ENCODE measurements at places on chromosomes 4 and X.

DNA sequence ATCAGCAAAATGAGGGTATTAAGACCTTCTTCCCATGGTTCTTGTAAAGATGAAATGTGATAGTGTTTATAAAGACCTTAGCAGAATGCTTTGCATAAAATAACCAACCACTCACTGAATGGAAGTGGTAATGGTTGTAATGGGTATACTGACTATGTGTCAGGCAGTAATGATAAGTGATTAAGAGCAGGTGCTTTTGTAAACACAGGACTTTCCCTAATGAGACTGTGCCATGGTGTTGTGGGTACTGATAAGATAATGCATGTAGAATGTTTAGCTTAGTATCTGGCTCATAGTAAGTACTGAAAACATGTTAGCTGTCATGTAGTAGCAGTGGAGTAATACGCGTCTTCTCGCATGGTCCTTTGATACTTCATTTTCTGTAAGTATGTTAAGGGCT lies 6.9 kb downstream of the LSM6 start:
- DNase-seq: no peak

DNA sequence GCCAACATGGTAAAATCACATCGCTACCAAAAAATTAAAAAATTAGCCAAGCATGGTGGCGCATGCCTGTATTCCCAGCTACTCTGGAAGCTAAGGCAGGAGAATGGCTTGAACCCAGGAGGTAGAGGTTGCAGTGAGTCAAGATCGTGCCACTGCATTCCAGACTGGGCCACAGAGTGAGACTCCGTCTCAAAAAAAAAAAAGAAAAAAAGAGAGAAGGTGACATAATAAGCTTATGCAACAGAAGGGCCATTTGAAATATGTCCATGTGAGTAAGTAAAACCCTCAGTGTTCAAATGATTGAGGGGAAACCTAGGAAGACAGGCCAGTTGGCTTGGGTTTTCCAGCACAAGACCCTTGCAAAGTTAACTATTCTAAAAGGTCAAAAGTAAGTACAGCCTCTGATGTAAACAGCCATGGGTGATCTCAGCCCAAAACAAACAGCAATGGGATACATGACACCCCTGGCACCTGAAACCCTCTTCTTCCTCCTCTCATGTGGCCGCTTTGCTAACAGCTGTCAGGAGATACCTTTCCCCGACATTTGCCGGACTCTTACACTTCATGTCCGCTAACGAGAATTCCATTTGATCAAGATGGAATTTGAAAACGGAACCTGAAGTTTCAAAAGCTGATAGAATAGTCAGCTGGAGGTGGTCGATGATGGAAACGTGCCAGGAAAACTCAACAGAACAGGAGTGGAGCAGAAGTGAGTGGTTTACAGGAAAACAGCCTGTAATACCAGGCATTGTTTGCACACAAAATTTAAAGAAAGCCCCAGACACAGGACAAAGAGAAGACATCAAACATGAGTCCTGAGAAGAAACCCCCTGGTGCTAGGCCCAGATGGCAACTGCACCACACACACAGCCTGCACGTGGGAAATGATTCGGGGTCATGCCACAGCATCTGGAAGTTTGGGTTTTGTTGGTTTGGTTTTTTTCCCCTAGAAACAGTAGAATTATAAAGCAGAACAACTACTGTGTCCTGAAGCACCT lies 93.0 kb upstream of the STS start:
- DNase-seq: no peak

DNA sequence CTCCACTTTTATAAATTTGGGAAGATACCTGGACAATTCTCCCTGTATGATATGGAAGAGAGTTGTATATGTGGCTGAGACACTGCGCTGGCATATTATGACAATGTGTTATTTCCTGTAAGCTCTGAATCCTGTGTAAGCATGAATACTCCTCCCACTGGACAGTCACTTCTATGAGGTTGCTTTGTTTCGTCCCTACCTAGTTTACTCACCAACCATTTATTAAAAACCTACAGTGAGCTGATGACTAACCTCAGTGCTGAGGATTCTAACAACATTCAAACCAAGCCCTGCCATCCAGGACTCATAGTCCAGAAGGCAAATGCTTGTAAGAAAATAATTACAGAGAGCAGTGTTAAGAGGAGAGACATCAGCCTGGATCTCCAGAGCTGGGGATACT lies 1632.9 kb upstream of the TENM3 start:
- DNase-seq: no peak

DNA sequence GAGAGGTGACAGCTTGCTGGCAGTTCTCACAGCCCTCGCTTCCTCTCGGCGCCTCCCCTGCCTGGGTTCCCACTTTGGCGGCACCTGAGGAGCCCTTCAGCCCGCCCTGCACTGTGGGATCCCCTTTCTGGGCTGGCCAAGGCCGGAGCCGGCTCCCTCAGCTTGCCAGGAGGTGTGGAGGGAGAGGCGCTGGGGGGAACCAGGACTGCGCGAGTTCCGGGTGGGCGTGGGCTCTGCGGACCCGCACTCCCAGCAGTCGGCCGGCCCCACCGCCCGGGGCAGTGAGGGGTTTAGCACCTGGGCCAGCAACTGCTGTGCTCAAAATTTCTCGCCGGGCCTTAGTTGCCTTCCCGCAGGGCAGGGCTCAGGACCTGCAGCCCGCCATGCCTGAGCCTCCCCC lies 47.0 kb upstream of the PTPN13 start:
- DNase-seq: no peak

GRCh38 chr4:103497692-103498091 lies 222.1 kb downstream of the TACR3 start:
- no peak for DNase-seq

DNA sequence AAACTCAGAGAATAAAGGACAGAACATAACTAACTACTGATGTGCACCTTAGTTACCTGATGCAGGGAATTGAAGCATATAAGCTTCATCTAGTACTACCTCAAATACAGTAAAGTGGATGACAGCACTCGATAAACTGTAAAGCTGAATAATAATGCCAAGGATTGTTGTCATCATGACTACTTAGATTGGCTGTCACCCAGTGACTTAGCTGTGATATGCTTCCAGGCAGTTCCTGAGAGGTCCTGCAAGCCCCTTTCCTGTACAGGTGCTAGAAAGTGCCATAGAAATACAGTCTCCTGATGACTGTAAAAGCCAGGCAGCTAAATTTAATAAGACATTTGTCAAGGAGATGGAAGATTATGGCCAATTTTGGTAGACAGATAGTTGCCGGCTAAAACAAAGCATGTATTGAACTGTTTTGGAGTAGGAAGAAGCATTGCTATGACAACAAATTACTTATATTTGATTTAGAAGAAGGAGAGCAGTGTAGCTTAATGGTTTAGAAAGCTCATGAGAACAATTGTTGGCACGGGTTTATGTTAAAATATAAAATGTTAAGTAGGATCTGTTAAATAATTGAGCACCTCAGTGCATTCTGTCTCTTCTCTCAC lies 29.7 kb downstream of the TMEM164 start:
- DNase-seq: no peak

GRCh38 chr4:67556436-67556835 lies 2.1 kb upstream of the STAP1 start:
- DNase-seq: no peak

DNA sequence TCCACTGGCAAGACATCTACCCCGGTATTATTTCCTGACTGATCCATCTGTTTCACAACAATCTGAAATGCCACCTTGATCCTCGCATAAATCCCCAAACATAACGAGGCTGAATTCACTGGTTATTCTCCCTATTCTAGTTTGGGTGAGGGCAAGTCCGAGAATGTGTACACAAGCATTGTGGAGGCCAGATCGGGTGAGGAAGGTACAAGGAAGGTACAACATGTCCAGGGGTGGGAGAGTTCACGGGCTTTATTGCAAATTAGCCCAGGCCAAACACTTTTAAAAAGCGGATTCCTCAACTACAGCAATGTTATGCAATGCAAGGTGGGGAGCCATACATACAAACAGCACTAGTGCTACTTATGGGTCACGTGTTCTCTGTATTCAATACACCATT lies 82.0 kb upstream of the STS start:
- no peak for DNase-seq

DNA sequence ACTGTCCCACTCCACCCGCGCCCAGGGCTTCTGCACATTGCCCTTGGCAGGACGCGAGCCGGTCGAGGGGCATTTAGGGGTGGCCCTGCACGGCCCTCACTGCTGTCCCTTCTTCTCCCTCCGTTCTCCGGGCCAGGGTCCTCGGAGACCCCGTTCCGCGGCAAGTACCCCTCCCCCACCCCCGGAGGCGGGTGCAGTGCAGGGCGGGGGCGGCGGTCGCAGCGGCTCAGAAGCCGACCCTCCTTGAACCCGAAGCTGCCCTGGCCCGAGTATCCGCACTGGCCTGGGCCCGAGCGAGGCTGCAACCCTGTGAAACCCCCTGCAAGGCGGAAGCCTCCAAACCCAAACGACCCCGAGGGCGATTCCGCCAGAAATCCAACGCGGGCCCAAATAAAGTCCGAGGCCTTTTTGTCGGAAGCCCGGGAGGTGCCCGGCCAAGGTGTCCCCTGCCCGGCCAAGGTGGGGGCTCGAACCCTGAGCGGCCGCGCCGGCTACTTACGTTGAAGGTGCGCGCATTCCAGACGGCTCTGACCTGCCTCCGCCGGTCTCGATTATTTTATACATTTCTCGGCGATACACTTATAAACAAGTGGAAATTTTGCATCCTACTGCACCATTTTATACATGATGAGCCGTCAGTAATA lies 53.1 kb upstream of the TMEM33 start:
- no peak for DNase-seq

- DNase-seq: no peak
These were observed 640.7 kb downstream of the BCOR start for GRCh38 chrX:39456894-39457604.

- DNase-seq: no peak
These were observed 12.7 kb downstream of the WFS1 start for GRCh38 chr4:6282314-6282771.

- no peak for DNase-seq
These were observed at the start of gene SLC9B2 for GRCh38 chr4:103076747-103077347. Gene SLC9B2 (minus strand): TSS chr4:103076761. CDS start chr4:103067550, 9,211 bp downstream.

DNA sequence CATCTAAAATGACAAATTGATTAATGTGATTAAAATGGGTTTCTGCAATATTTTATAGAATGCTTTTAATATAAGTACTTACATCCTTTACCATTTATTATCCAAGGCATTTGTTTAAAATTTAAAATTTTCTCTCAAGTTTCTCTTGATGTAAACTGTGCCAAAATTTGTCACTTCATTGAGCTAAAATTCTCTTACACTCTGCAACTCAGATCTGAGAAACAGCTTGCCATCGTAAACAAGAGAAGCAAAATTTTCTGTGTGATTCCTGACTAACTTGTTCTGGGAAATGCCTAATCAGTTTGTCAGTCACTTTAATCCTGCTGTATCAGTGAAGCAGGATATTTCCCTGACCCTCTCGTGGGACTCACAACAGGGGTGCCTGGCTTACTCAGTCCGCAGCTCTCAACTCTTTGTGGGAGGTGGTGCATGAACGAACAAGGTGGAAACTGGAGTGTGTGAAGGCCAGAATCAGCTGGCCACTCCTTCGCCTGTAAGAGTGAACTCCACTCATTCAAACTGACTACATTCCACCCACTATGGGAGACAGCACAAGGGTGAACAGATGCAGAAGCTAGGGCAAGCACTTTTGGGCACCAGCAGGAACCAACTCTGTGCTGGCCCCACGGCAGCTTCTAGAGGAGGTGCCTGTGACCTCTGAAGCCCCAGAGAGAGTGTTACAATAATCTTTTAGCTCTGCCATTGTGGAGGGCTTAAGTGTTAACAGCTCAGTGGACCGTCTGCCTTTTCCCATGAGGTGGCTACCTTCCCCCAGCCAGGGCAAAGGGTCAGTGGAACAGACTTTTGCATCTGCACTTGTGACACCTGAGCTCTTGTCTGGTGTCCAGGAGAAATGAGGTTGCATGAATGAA lies 349.4 kb downstream of the FAT4 start:
- DNase-seq: no peak

DNA sequence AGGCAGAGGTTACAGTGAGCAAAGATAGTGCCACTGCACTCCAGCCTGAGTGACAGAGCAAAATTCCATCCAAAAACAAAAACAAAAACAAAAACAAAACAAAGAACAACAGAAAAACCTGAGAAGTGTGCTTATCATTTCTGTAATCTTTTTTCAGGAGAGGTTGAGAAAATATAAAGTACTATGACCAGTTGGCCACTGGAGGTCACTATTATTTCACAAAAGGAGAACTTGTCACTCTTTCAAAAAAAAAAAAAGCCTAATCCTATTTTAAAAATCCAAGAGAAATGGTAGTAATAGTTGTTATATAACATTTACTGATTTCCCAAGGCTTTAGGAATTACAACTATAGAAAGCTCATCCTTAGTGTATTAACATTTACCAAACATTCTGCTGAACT lies 24.9 kb upstream of the RNF150 start:
- no peak for DNase-seq

GRCh38 chr4:127352220-127353113 lies 280.3 kb upstream of the INTU start:
- no peak for DNase-seq

DNA sequence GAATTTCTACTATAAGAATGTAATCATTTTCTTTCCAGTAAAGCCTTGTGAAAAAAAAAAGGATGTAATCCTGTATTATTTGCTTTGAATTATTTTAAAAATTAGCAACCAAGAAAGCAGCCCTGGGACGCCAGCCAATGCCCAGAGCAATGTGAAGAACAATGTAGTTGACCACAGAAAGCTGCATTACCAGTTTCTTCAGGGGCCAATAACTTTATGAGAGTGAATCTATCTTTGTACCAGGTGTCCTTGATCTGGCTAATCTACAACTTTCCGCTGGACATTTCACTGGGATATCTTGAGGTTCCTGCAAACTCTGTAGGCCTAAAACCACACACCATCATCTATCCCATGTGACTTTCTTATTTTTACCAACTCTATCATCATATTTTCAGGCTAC lies 7.6 kb upstream of the KLHL2 start:
- no peak for DNase-seq

DNA sequence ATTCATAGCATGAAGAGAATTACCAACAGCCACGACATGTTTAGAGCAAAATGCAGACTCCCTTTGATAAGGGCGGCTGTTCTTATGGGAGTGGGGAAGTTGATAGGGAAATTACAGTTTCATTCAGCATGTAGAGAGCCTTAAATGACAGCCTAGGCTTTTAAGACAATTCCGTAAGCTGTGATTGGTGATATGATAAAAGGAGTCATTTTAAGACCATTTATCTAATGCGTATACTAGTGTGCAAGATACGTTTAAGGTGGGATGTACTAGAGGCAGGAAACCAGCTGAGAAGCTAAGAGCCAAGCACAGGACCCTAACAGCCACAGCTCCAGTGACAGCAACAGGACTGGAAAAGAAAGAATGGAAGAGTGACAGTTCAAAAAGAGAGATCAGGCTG lies 102.2 kb upstream of the ZFP42 start:
- no peak for DNase-seq

- DNase-seq: no peak
These were observed 1.8 kb downstream of the MAML3 start for GRCh38 chr4:140152013-140152703.

GRCh38 chrX:56066016-56066415 lies 166.1 kb upstream of the KLF8 start:
- no peak for DNase-seq

- no peak for DNase-seq
These were observed 52.1 kb downstream of the NPY5R start for GRCh38 chr4:163395758-163396157.

Measured in caudate nucleus (tissue), 63 donors.